ENCODE measurements at places on chromosomes 2 and 18.
A peak's percentile ranks its signal among the peaks of the same experiment; 100 is the strongest.

GRCh38 chr18:35588995-35589394, 7.5 kb downstream of the GALNT1 start:
- no peak for DNase-seq

- DNase-seq = no peak
Measured at GRCh38 chr2:201633661-201634249, 9.5 kb downstream of the TMEM237 start.

- DNase-seq = no peak
Measured at GRCh38 chr2:108786008-108786353, 590 bp upstream of the CCDC138 start.

- DNase-seq = no peak
Measured at GRCh38 chr2:181790716-181791649, 100.5 kb upstream of the ITPRID2 start.

DNA sequence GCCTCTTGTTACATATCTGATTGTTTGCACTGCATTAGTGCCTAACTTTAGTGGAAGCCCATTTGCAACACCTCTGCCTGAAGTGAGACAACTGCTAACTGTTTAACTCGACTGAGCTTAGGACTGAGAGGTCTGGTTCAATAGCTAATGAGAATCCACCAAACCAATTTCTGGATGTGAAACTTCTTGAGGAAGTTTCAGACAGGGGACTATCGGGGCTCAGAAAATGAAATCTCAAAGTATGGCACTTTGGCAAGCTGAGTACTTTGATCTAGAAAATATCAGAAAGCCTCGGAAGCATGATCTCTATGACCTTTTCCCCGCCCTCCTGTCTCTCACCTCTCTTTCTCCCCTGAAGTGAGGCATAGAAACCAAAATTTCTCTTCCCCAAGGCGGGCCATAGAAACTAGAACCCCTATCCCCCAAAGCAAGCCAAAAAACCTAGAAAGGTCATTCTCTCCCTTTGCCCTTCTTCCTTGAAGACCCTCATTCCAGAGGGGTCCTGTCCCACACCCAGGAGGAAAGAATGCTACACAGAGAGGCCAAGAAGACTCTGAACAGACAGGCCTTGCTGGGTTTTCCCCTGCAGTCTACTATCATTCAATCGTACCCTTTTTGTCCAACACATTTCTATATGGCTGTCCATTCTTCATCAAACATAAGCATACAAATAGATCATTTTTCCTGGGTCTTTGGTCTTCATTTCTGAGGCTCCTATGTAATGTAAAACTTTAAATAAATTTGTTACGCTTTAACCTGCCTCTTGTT, 69.6 kb upstream of the CREB1 start:
- DNase-seq = no peak

- DNase-seq = no peak
Measured at GRCh38 chr2:52974127-52974526, 793.5 kb upstream of the CHAC2 start.

DNA sequence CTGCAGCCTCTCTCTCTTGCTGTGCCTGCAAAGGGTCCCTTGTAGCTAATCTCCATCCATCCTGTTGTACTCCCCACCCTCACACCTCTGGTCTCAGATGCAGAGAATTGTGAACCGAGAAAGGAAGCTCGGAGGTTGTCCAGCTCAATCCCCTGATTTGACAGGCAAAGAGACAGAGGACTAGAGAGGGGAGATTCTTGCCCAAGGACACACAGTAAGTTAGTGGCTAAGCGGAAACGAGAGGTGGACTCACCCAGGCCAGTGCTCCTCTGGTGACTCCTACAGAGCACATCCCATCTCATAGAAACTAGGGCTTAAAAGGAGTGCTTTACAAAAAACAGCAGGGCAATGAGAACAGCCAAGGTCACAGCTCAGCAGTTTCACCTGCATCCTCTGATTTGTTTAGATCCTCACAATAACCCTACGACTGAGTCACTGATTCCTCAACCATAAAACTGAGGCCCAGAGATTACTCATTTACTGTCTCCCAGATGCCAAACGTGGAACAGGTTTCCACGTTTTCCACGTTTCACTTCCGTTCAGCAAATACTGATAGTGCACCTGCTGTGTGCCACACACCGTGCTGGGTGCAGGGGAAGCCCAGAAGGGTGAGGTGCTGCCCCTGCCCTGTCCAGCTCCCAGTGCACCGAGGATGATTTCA, 22.1 kb downstream of the EHD3 start:
- DNase-seq = no peak

DNA sequence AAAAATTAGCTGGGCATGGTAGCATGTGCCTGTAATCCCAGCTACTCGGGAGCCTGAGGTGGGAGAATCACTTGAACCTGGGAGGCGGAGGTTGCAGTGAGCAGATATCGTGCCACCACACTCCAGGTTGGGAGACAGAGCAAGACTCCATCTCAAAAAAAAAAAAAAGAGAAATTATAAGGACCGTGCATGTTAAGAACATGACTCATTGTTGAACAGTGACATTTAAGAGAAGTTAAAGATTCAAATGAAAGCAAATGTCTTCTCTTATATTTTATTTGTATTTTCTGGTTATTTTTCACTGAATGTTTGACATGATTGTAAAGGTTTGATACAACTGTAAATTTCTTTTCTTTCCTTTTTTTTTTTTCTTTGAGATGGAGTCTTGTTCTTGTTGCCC, 69.6 kb downstream of the APLF start:
- no peak for DNase-seq

- no peak for DNase-seq
Measured at GRCh38 chr2:46555011-46555410, 75.6 kb downstream of the TMEM247 start.

DNA sequence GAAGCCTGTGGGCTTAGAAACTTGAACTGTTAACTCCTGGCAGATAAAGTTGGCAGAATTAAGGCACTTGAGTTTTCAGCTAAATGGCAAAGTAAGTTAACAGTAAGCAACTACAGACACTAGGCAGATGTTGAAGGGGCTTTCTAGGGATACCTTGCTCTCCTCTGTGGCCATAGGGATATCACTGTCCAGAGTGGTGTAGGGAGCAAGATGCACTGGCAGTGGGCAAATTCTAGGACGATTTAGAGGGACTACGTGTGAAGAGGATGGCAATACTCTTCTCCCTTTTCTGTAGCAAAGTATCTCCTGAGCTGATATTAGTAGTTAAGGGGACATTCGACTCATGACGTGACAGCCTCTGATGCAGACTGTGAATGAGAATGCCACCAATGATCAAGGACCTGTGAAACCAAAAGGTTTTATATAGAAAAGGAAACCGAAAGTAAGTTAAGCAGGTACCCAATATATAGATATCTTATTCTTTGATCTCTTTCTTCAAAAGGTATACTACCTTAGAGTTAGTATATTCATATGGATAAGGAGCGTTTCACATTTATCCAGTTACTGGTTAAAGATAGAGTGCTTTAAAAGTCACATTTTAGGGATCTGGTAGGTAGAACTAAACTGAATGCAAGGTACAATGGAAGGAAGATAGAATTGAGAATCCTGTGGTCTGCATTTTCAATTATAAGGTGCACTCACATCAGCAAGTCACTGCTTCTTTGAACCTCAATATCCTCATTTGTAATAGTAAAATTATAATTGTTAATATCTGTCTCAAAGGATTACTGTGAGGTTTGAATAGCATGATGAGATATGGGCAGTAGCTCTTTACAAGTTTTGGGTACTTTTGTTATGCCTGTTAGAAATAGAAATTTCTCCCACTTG, 106.4 kb downstream of the KCNH7 start:
- no peak for DNase-seq

DNA sequence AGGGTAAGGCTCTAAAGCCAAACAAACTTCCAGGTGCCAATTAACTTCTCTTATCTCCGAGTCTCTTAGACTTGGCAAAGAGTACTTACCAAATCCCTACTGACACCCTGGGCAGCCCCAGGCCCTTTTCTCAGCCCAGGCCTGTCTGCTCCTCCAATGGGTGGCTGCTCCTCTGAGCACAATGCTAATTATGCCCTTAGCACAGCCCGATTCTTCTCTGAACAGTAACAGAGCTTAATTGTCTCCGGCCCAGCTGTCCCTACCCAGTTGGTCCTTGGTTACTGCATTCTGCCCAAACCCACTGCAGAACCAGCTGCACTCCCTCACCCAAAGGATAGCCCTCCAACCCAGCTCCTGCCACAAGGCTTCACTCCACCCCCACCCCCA, 110.3 kb downstream of the SMAD7 start:
- DNase-seq = no peak

DNA sequence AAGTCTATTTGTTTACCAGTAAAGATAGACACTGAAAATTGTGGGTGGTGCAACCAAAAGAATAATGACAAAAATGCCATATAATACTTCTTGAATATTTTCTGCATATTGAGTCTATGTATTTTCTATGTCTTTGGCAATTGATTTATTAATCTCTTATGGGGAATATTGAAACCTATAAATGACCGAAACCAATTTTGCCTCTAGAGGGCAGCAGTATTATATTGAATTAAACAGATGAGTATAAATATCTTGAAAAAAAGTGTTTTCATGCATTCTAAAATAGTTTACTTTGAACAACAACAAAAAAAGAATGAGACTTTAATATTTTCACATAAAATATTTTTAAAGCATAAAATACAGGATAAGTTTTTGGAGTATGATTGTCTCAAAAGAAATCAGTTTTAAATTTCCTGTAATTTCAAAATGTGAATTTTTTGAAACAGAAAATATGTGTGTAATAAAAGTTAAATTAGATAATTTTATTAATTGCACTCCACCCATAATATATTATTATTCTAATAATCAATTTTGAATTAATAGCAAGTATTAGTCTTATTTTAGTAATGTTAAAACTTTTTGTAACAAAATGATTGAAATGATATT, 49.9 kb upstream of the CALCRL start:
- DNase-seq = no peak

DNA sequence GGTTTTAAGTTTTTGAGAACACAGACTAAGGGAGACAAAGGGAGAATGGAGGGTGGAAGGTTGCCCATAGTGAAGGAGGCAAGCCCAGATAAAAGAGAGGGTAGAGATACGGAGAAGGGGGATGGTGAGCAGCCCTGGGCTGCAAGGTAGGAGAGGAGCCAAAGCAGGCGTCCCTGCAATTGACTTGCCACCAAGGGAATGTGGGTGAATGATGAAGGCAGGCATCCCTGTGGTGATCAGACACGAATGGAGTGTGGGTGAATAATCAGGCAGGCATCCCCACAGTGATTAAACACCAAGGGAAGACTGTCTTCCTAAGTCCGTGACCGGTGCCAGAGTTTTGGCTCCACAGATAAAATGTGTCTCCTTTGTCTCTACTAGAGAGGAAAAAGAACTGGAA, 16.5 kb upstream of the ALPK2 start:
- no peak for DNase-seq

- no peak for DNase-seq
Measured at GRCh38 chr18:52869942-52870907, 530.2 kb downstream of the DCC start.

GRCh38 chr2:29114946-29115609, at the start of gene CLIP4:
TSS of gene CLIP4 (plus strand) at chr2:29115415. CDS start at chr2:29121389, 5,974 bp downstream.
- peak; percentile 56 for DNase-seq
